ENCODE measurements at places on chromosomes 2 and 18.
A peak's percentile ranks its signal among the peaks of the same experiment; 100 is the strongest.

- DNase-seq, result no peak
Measured at GRCh38 chr2:188684795-188685194, 289.4 kb upstream of the COL3A1 start.

GRCh38 chr2:98558852-98559530, 49.3 kb downstream of the COA5 start:
- no peak for DNase-seq

DNA sequence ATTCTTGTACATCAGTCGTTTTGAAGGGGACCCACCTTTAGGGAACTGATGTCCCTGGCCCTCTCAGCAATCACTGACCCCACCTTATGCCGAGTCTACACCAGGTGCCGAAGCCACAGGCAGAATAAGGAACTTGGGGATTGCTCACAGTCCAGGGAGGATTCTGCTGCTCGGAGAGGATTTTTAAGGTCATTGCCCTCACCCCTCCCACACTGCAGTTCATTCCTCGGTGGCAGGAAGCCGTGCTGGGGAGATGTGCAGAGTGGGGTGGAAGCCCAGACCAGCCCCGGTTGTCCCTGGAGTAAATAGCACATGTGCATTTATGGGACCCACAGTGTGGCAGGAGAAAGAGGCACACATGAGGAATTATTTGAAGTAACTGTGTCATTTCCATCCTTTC, 50.4 kb downstream of the PLB1 start:
- DNase-seq, result no peak

GRCh38 chr2:222477962-222478608, 53.7 kb downstream of the SGPP2 start:
- no peak for DNase-seq

GRCh38 chr18:420661-421246, 79.7 kb downstream of the COLEC12 start:
- DNase-seq, result no peak

DNA sequence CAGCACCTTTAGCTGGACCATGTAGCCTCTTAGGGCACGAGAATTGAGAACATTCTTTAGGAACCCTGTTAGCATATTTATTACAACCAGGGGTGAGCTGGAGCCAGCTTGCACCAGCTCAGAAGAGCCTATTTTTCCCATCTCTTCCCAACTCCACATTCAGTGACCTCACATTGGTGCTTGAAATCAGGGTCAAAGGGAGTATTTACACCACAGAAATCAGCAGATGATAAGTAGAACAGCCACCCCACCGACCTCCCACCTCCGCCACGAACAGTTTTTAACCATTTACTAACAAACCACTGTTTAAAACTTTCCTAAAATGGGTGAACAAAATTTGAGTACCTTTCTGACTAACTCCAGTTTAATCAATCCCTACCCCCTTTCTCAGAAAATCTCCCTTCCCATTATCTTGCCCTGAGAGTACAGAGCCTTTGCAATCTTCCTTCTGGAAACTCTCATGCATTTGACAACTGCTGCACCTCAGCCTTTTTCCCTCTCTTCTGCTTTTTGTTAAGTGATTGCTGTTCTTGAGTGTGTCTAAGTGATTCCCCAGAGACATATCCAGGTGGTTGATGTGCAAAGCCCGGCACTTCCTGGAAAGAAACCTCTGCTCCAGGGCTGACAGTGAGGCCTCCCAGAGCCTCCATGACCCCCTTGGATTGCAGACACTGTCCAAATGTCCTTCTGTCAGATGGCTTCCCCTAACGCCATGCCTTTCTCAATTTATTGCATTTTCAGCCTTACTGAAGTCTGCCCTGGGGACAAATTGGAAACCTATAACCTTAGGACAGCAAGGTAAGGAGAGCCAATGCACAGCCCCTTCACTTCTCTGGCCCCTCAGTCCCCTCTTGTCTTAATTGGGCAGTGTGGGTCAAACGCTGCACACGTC, 389.5 kb upstream of the TNP1 start:
- peak; percentile 68 for DNase-seq

DNA sequence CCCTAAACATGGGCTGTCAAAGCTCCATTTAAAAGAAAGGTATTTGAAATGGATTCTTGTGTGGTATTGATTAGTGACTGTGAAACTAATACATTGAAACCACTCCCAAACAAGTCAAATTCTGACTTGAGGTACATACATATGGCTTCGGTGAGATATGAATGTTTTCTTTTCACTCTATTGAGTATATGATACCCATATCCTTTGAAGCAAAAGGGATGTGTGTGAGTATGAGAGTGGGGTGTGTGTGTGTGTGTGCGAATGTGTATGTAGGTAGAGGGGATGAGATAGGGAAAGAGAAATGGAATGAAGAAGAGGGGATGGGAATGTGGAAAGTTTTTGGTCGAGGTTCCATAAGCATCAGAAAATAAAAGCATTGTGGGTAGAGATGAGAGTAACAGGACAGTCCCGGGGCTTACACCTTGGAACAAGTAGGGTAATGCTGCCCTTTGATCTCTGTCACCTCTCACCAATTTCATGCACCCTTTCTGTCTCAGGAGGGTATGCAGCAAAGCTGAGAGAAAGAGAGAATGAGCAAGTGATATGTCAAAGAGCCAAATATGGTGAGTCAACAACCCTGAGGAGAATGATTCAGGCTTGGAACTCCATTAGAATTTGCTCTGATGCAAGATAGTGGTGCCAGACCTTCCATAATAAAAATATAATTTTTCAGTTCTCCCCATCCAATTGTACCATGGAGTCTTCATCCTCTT, 64.0 kb upstream of the ZEB2 start:
- no peak for DNase-seq

DNA sequence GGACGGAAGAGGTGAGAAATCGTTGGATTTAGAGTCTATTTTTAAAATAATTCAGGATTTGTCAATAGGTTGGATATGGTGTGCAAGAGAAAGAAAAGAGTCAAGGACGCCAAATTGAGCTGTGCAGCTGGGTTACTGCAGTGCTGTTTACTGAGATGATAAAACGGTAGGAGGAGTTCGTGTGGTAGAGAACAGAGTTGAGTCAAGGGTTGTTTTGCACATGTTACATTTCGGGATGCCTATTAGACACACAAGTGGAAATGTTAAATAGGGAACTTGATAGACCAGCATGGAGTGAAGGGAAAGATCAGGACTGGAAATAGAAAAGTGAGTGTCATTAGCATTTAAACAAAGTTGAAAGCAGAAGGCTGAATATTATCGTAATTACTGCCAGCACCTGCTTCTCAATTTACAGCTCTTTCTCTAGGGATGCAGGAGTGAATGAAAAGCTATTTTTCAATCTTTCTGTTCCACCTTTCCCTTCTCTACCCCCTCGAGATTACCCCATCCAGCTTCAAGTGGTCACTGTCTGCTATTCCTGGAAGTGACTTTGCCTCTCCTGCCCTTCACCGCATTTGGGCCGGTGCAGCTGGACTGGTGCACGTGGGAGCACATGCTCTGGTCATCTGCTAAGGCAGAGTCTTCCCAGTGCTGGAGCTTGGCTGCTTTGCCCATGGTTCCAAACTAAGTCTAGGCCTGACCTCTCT, 30.3 kb downstream of the GPR75 start:
- no peak for DNase-seq

DNA sequence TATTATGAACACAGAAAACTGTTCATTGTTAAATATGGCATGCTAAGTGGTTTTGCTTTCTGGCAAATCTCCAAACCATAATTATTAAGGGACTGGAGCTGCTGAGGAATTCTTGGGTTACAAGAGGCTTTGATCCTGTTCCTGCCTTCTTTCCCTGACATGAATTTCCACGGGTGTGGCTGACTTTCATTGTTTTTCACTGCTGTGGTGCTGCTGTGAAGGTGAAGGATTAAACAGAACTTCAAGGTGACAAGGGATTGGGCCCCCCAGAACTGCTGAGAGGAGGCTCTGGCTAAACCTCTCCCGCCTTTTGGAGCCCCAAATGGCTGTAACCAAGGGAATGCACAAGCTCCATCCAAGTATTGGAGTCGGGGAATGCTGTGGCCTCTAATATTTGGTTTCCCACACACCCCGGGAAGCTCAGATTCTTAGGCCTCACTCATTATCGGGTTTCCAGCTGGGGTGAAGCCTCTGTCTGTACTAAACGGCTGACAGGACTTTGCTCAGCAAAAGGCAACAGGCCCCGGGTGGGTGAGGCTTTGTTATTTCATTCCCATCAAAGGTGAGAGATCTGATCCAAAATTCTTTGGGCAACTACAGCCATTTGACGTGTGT, 29.0 kb upstream of the ZFP36L2 start:
- DNase-seq, result no peak

GRCh38 chr2:190465060-190465459, 56.9 kb downstream of the MFSD6 start:
- DNase-seq, result no peak

DNA sequence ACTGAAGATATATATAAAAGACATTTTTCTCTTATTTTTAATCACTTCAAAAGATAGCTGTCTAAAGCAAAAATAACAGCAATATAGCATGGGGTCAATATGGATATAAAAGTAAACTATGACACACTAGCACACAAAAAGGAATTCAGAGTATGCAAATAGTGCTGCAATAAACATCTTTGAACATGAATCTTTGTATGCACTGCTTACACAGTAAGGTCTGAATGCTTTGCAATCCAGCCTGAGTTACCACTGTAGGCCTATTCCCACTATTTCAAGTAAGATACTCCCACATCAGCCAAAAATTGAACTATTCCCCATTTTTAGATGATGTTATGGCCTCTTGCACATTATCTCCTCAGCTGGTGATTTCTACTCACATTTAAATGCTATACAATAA, 27.4 kb upstream of the ERCC3 start:
- DNase-seq, result no peak

- no peak for DNase-seq
Measured at GRCh38 chr2:53217250-53217649, 550.4 kb upstream of the CHAC2 start.

- no peak for DNase-seq
Measured at GRCh38 chr2:59561281-59561680, 992.2 kb downstream of the BCL11A start.

DNA sequence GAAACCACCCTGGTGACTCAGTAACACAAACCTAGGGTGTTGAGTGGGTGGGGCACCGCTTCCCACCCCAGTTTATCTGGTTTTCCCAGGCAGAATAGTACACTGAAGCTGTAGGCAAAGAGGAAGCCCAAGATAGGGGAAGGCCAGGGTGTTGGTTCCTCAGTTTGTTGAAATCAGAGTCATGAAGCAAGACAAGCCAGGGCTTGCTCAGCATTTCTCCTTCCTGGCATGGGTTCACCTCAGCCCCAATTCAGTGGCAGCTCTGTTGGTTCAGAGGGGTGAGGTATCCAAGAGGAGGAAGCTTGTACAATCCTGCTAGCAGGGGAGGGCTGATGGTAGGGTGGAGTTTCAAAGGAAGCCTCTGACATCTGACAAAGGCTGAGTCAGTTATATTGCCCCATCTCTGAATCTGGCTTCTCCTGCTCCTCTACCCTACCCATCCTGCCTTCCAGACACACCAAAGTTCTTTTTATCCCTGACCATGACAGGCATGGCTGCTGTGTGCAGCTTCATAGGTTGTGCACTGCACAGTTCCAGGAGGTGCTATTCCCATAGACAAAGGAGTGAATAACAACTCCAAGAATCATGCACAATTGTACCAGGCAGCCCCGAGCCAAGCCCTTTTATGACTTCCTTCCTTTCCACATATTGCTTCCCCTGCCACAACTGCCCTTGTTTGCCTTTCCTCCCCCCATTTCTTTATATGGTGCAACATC, 24.9 kb upstream of the RAB10 start:
- DNase-seq, result no peak

GRCh38 chr2:225040856-225041206, 1.4 kb downstream of the DOCK10 start:
- peak; percentile 17 for DNase-seq

Measured in ovary (tissue), 10 donors.